Fibroblast of gingiva (primary cell): ENCODE measurements at places on chromosomes 12 and 14.

- DNase-seq, result no peak
Measured at GRCh38 chr12:51635346-51635745, 44.3 kb downstream of the SCN8A start.

DNA sequence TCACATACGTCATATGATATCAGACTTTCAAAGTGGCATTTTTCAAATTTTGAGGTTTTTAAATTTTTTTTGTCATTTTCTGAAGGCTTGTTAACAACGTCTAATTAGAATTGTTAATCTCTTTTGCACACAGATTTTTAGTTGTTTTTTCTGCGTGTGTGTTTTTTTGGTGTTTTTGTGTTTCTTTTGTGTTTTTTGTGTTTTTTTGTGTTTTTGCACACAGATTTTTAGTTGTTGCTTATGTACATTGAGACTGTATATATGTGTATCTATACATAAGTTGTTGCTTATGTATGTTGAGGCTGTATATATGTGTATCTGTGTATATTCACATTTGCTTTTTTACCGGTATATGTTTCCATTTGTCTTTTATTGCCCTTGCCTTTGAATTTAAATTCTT, 30.8 kb downstream of the ARID2 start:
- no peak for DNase-seq

DNA sequence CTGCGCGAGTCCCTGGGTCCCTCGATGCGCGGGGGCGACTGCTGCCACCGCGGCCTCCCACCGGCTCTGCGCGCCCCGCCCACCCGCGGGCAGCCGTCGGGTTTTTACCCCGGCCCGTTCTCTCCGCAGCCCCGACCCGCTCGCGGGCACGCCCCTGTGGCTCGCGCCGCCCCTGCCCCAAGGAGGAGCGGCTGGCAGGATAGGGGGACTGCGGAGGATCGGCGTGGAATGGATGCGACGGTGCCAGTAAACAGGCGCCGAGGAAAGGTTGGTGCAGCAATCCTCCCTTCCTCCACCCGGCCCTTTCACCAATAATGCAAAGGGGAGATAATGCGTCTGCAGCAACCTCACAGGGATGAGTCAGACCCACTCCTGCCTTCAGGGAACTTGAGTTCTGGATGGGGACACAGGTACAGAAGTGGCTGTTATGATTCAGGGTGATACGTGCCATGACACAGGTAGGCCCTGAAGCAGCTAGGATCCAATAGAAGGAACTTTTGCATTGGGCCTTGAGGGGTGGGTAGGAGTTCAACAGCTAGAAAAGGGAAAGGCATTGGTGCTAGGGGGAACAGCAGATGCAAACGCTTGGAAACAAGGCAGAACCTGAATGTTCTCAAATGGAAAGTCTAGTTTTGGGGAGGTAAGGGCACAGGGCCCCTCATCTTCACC, 554 bp upstream of the DEGS2 start:
- no peak for DNase-seq

DNA sequence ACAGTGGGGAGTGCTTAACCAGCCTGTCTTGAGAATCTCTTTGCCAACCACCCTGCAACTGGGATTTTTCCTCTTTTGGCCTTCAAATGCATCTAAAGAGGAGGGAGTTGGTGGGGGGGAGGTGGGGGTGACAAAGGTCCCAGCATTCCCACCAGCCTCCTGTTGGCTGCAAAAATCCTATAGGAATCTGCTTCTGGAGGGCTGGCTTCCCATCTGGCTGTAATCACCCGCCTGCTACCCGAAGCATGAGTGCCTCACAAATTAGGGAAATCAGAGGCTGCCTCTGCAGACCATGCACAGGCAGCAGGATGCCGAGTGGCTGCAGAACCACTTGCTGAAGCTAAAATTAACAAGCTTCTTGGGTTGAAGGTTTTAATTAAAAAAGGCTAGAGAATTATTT, 73.9 kb upstream of the WSCD2 start:
- DNase-seq, result no peak

DNA sequence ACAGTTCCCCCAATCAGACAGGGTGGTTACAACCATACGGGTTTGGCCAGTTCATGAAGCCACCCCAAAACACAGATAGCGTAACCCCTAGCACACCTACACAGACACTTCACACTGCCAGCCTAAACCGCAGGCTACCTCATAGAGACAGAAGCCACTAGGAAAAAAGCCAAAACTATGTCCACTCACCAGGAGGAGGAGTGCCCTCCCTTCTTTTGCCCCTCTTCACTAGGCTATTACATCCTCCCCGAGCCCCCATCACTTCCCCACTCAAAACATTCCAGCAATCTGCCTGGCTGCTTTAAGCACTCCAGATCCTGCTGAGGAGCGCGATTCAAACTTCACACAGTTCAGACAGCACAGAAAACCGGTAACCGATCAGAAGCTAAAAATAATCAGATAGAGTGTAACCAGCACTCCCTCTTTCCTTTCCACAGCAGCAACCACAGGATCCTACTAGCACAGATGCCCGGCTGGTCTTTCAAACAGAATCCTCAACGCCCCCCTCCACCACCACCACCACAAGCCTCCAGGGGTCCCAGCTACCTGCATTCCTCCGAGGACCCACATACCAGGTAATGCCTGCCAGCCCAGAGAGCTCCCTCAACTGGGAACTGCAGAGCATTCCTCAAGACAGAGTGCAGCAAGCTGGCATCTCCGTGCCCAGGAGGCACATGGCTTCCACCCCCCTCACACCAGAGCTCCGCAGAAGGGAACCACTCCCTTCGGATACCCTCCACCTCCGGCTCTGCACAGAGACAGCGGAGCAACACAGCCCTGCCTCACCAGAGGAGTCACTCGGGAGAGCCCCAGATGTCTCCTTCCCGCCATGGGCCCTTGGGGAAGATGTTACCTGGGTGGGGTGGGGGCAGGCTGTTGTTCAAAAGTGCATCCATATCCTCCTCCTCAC, 1.5 kb downstream of the CHD4 start:
- DNase-seq, result peak; percentile 17

DNA sequence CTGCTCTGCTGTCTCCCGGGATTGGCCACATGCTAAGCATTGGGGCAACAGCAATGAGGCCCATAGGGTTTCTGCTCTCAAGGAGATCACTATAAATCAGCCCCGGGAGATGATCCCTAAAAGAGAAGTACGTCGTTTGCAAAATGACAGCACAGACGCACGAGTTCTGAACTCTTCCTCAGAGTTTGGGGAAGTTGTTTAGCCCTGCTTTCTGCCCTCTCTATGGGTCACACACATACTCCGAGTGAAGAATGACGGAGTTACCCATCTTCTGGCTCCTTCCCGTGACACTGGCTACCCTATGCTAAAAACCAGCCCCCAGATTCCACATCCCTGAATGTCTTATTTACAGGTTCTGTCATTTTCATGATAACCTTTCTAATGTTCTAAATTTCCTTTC, 258.0 kb upstream of the PLEKHG7 start:
- no peak for DNase-seq

GRCh38 chr14:92568621-92569479, 55.3 kb downstream of the RIN3 start:
- DNase-seq, result no peak

DNA sequence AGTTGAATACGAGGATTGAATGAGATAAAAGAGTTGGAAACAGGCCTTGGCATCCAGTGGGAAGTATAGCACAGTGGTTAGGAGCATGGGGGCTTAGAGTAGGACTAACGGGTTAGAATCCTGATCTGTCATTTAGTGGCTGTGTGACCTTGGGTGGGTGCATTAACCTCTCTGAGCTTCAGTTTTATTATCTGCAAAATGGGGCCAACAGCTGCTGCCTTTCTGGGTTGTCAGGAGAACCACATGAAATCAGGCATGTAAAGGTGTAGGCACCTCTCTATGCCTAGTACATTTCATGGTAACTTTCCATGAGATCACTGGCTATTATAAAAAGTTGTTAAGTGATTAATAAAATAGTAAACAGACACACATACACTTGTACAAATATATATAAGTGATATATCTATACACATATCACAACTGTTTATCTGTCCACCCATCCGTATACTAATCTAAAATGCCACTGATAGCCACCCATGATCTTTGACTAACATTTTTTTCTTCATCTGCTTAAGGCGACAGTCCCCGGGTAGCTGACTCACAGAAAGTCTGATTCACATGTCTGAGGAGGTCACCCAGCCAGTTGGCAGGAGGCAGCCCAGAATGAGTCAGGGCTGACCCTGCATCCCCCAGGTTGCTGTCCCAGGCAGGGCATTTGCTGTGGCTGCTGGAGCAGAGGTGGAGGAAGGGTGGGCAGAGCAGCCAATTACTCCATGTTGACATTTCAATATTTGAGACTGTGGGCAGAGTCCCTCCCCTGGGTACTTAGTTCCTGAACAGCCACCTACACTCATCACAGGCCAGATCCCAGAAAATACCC, 125.6 kb upstream of the NOS1 start:
- no peak for DNase-seq

DNA sequence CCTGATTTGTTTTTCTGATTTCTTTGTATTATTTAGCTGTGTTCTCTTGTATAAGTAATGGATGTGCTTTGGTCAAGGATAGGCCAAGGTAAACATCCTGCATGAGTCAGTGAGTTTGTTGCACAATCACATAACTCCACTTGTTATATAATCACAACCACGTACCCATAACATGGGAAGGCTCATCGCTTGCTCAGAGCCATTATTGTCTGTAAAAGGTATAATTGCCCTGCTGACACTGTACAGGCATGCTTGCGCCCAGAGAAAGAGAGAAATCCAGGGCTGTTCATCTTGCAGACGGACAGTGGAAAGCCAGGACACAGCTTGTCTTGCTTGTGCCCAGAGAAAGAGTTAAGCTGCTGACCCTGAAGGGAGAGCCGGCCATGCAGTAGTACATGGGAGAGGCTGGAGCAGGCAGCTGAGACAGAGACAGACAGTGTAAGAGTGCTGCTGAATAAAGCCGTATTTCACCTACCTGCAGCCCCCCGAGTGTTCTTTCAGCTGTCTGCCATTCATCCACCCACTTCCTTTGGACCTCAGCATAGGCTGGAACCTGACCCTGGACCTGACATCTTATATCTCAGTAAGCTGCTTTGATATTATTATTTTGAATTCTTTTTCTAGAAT, 174.7 kb upstream of the DAAM1 start:
- DNase-seq, result no peak

DNA sequence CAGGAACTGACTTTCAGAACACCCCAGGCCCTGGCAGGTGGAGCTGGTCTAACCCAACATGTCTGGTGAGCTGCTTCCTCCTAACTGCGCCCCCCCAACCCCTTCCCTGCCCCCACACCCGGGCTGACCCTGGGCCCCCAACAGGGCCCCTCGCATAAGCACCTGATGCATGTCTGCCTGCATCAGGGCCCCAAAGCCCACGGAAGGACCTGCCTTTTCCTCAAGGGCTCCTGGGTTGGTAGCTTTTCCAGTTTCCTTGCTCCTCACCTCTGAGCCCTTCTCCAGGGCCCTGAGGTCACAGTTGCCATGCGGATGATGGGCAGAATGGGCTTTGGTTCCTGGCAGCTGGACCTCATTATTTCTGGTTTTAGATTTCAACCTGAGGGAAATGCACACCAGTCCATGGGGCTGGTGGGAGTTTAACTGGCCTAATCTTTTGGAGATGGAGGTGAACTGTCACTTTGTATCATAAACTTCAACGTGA, 18.5 kb downstream of the TESC start:
- DNase-seq, result no peak

DNA sequence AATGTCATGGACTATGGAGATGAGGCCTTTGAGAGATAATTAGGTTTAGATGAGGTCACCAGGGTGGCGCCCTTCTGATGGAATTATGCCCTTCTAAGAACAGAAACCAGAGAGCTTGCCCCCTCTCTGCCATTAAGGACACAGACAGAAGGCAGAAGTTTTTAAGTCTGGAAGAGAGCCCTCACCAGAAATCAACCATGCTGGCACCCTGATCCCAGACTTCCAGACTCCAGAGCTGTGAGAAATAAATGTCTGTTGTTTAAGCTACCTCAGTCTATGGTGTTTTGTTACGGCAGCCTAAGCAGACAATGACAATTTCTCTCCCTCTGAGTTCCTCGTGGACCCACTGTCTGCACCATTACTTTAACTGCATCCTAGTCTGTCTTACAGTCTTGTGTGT, 382.0 kb downstream of the GXYLT1 start:
- DNase-seq, result no peak

DNA sequence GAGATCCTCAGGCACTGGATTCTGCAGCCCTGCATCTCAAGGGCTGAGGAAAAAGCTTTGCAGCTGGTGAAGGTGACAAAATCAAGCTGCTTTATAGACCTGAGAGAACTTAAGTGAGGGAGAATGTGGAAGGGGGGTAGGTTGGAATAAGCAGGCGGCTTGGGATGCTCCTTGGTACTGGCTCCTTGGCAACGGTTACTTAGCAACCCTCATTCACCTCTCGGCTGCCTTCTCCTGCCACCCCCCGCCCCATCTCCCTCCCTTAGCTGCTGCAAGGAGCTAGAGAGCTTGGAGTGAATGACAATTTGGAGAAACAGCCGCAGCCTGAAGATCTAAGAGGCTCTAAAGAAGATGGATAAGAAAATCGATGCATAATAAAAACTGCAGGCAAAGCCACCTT, 44.1 kb upstream of the CISTR start:
- DNase-seq, result no peak

- DNase-seq, result no peak
Measured at GRCh38 chr14:91159906-91160305, 46.0 kb downstream of the DGLUCY start.

DNA sequence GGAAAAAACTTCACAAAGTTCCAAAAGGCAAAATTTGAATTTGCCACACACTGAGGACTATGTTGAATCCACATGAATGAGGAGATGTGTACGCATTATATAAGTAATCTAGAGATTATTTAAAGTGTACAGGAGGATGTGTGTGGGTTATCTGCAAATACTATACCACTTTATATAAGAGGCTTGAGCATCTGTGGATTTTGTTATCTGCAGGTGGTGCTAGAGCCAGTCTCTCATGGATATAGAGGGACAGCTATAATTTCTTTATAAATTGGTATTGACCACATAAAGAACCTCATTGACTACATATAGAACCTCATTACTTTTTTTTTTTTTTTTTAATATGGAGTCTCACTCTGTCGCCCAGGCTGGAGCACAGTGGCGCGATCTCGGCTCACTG, 32.2 kb upstream of the RXYLT1 start:
- no peak for DNase-seq

- DNase-seq, result no peak
Measured at GRCh38 chr12:77979597-77980250, 149.0 kb downstream of the NAV3 start.

GRCh38 chr12:55619354-55620138, 17.1 kb upstream of the OR10P1 start:
- DNase-seq, result peak; percentile 84

DNA sequence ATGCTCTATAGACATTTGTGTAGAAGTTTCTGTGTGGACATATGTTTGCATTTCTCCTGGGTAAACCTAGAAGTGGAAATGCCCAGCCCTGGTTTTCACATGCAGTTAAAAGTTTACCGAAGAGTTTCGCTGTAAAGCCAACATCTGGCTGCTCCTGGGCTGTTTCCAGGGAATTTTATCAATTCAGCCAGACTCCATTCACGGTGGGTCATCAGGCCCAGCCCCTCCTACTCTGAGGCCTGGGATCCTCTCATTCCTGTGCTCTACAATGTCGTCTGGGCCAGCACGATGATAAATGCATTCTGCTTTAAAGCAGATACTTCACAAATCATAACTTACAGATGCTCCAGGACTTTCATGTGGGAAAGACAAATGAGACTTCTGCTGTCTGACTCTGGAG, 7.1 kb downstream of the NUAK1 start:
- DNase-seq, result no peak

GRCh38 chr12:31582155-31582554, 8.8 kb downstream of the DENND5B start:
- peak; percentile 17 for DNase-seq

GRCh38 chr14:87877877-87878276, 115.1 kb downstream of the GALC start:
- DNase-seq, result no peak

- peak; percentile 62 for DNase-seq
Measured at GRCh38 chr12:111775205-111776193, 8.8 kb downstream of the ALDH2 start.
